ENCODE measurements at places on chromosomes 12 and 14.
A peak's percentile ranks its signal among the peaks of the same experiment; 100 is the strongest.

GRCh38 chr12:99146730-99147129 is 500.8 kb upstream of the GARIN6 start:
- DNase-seq: no peak

- no peak for DNase-seq
Observed at GRCh38 chr12:124827588-124828184, 36.0 kb downstream of the SCARB1 start.

- DNase-seq: no peak
Observed at GRCh38 chr12:100372853-100373640, 16.2 kb downstream of the SLC17A8 start.

DNA sequence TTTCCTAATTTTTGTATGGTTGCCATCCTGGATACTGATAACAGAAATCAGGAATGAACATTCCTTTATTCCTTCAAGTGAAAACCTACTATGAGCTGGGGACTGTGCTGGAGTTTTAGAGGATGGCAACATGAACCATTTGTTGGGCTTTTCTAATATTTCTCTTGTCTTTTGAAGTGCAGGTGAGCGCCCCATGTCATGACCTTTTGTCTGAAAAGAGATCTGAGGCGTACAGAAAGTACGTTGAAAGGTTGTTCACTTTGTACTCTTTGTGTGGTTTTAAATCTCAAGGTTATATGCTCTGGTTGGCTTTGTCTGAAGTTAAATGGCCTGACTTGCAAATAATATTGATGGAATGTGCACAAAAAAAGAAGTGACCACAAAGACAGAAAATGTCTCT is 79.0 kb downstream of the GAS2L3 start:
- no peak for DNase-seq

DNA sequence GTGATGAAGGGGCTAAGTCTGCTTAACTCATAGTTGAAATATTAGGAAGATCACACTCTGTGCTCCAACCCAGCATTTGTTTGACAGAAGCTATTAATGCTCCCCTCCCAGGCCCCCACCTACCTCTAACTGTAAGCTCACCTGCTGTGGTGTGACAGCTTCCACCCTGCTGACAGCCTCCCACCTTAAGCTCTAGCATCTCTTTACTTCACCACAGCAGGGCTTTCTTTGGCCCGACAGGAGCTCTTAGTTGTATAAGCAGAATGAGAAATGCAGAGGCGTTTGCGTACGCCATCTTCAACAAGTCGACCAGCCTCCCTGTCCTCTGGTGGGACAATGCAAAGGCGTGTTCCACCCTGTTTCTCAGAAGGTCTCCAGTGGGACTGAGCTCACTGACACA is 80.1 kb upstream of the OSBPL8 start:
- no peak for DNase-seq

DNA sequence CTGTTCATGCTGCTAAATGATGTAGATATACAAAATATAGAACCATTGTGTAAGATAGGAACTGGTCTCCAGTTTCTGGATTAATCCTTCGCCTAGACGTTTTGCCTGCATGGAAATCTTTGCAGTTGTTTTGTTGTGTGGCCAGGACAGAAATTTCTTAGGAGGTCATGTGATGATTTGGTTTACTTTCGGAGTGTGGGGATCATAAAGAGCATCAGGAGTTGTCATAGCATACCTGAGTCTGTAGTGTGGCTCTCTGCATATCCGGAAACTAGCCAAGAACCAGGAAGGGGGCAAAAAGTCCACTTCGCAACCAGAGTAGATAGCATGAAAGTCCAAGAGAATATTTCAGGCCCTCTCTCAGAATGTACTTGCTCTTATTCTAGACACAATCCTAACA is 3.1 kb downstream of the SAMD4A start:
- no peak for DNase-seq

- no peak for DNase-seq
Observed at GRCh38 chr12:104504146-104504545, 47.4 kb downstream of the CHST11 start.

DNA sequence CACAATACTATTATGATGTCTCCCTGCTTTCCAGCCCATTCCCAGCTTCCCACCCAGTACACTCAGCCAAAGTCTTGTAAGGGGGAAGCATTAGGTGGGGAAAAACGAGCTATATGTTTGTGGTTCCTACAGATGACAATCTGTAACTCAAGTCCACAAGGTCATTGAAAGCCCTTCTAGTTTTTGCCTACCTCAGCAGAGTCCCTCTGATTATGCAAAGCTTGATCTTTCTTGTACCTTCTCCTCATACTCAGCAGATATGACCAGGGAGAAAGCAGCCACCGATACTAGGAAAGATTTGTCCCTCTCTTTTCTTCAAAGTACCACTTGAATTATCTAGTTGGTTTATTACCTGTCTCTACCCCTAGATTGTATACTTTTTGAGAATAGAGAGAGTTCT is 10.6 kb downstream of the CMAS start:
- no peak for DNase-seq

DNA sequence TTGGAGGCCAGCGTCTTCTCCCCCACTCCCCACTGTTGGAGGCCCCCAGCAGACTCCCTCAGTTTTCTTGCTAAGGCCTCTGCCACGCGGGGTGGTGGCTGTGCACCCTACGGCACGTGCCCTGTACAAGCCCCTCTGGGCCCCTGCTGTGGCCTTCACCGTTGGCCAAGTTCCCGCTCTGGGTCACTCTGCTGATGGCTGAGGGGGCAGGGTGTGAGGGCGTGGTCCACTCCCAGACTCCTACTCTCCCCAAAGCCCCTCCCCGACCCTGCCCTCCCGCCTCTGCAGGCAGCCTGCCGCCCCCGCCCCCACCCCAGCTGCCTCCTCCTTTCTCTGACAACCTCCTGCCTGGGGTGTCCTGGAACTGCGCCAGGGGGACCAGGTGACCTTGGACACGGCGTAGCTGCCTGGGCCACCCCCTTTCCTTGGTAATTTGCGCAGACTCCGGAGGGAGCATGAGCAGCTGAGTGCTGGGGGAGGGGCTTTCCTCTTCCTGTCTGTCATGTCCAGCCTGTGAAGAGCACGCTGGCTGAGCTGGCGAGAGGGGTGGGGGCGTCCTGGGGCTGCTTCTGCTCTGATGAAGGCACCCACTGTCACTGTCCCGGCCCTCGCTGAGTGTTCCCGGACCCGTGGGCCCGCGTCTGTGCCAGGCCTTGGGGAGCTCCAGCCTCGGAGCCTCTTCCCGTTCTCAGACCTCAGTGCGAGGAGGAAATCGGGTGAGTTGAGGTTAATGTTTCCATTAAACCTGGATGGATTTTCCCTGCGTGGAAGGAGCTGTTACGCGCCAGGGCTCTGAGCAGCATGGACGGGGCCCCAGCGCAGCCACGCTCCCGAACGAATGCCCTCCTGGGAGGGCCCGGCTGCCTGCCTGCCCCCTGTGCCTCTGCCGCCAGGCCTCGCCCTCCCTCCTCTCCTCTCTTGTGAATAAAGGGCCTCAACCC is 85.0 kb downstream of the KIF26A start:
- no peak for DNase-seq

- no peak for DNase-seq
Observed at GRCh38 chr12:95371571-95371970, 102.4 kb upstream of the METAP2 start.

- DNase-seq: no peak
Observed at GRCh38 chr12:94849411-94849976, 154.0 kb downstream of the NDUFA12 start.

DNA sequence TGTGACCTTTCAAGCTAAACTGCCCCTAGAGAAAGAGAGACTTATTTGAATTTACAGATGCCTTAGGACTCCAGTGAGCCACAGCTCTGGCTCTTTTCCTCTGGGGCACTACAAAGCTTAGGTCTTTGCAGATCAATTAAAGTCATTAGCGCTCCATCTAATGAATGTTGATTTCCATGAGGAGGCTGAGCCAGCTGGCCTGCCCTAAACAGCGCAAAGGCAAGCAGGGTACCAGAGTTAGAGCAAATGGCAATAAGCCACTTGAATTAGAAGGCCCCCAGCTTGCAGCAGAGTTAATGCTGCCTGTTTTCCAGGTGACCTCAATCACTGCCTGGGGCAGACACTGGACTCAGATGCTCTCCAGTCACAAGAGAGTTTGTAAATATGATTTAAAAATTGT is 695.3 kb downstream of the DIO2 start:
- no peak for DNase-seq

GRCh38 chr14:60789656-60790055 is 55.1 kb downstream of the MNAT1 start:
- no peak for DNase-seq

GRCh38 chr12:80196419-80196818 is 97.1 kb downstream of the OTOGL start:
- no peak for DNase-seq

DNA sequence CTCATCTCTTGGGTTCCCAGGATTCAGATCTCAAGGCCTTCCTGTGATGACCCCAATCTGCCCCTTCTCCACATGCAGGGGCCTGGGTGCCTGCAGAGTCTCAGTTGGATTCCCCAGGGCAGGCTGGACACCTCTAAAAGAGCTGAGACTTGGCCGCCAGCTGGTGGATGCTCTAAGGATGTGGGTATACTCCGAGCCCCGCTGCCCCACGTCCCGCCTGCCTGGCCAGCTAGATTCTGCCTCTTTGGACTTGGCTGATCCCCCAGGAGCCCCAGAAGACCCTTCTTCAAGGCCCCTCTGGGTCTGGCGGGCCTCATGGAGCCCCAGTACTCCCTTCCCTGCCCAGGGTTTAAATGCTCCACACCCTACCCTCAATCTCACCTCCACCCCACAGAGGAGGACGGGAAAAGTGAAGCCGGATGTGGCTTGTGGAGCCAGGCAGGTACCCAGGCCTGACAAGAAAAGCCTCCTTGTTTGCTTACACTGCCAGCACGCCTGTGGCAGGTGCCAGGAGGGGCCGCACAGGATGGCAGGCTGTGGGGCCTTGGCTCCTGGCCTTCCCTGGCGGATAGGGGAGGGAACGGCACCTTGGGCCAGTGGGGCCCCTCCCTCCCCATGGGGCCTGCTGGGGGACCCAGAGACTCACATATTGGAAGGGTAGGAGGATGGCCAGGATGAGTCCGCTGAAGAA is 15.1 kb downstream of the FAIM2 start:
- peak; percentile 43 for DNase-seq

DNA sequence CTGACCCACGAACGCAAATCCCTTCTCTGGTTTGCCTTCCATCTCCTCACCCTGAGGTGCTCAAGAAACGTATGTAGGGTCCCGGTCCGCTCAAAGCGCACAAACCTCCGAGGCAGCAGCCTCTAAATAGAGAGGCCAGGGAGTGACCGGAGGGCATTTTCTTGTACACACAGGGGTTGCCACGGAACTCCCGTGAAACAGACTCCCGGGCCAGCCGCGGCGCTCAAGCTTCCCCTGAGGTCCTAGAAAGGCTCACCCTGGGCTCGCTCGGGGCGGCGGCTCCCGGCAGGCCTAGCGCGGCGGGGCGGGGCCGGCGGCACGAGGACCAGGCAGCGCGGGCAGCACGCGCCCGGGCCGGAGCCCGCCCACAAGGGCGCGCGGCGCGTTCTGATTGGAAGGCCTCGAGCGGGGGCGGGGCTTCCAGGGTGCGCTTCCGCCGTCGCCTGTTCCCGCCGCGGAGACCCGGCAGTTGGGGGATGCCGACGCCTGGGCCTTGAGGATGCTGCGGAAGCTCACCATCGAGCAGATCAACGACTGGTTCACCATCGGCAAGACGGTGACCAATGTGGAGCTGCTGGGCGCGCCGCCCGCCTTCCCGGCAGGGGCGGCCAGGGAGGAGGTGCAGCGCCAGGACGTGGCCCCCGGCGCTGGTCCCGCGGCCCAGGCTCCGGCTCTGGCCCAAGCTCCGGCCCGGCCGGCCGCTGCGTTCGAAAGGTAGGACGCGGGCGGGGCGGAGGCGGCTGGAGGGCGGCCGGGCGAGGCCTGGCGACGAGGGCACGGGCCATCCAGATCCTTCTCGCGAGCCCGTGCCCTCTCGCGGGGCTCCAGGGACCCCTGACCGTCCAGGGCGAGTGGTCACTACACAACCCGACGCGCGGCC is at the start of gene TDRD9:
TSS of gene TDRD9 (plus strand) at position 446 of the 880 bp plus-strand sequence. CDS start at position 500, 54 bp downstream.
- no peak for DNase-seq

- no peak for DNase-seq
Observed at GRCh38 chr12:123286652-123287373, 15.2 kb upstream of the CDK2AP1 start.

- DNase-seq: no peak
Observed at GRCh38 chr12:14921218-14921617, 17.1 kb downstream of the ERP27 start.

DNA sequence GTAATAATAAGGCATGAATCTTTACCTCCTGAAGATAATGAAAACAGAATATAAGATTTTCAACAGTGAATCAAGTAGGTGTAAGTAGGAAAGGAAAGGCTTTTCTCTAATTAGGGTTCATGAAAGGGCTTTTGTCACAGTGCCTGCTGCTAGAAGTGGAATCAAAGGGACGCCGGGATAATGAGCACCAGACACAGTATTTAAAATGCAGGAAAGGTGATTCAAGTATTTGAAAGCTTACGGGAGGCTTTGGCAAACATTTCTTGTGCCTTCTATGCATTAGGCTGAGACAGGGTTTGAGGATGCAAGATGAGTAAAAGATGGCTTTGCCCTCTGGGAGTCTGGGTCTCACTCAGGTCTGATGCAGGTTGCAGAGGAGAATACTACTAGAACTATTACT is 70.5 kb upstream of the ANO4 start:
- no peak for DNase-seq

DNA sequence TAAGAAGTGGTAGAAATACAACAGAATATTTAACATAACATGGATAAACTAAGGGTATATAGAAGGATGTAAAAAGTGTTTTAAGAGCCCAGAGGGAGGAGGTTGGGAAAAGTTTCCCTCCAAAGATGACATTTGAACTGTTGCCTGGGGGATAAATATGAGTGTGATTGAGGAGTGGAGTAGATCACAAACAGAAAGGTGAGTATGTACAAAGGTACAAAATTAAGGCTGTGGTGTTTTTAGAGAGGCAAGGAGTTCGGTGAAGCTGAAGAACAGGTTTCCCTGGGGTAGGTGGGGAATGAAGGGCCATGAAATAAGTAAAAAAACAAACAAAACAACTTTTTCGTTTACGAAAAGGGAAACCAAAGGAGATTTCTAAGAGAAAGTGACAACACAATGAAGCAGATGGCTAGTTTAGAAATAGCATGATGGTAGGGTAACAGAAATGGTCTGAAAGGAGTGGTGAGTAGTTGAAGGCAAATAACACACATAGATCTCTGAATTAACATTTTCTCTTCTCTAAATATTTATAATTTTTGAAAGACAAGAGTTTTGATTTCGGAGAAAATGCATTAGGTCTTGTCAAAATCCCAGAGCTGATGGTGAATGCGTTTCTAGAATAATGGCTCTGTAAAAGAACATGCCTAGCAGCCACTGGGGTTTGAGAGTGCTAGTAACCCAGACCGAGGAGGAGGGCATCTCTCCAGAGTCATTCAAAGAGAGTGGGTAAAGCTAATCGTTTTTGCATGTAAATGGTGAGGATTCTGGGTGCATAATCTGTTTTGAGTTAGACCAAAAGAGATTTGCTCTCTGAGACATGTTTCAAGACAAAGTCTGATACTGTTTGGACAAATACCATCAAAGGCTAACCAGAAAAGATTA is 240.4 kb upstream of the DCN start:
- no peak for DNase-seq

DNA sequence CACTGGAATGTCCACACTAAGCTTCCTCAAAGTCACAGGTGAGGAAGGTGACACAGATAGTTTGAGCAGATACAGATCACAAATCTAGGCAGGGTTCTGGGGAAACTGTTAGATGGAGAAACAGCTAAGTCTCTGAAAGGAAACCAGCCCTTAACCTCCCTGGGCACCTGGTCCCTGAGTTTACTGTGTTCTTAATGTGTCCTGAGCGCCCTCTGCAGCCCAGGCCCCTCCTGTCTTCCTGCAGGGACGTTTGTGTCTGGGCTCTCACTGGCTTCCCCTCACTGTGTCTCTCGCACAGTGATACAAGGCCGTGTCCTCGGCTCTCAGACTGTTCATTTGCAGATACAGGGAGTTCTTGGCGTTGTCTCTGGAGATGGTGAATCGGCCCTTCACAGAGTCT is 684.3 kb downstream of the TMEM121 start:
- DNase-seq: no peak
